Astrocyte of the spinal cord (primary cell): ENCODE measurements at places on chromosomes 13 and 19.

GRCh38 chr13:21348488-21349120, 110.5 kb downstream of the ZDHHC20 start:
- DNase-seq = no peak

GRCh38 chr13:63699948-63700347, 2284.3 kb upstream of the PCDH20 start:
- no peak for DNase-seq

- no peak for DNase-seq
Measured at GRCh38 chr19:5297272-5297669, 43.3 kb downstream of the PTPRS start.

DNA sequence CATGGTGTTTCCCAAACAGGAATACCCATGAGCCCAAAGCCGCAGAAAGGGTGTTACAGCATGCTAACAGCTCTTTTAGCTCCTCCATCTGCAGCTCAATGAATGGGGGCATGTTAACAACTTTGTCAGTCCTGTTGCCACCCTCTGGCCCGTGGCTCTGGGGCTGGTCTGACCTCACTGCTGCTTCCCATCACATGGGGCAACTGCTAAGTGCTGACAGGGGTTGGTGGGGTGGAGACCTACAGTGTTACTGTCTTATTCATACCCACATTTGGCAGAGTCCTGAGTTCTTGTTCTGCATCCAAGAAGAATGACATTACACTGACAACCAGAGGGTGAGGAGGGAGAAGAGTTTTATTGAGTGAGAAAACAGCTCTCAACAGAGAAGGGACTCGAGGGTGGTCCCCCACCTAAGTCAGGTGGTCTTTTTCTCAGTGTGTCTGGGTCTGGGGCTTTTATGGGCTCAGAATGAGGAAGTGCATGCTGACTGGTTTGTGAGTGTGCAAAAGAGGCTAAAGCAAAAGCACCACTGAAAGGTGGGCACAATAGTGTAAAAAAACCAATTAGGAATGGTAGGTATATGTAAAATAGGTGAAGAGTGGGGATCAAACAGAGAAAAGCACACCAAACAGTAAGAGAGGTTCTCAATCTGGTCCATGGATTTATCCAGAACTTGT, 1952.0 kb upstream of the PCDH20 start:
- no peak for DNase-seq

DNA sequence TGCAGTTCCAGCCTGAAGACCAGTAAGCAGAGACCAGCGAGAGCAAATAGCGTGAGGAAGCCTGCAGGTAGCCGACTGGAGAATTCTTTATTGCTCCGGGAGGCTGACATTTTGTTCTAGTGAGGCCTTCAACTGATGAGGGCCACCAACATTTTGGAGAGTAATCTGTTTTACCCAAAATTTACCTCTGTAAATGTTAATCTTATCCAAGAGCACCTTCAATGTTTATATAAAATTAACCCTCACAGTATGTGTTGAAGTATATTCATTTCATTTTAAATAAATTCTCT, 546.4 kb upstream of the SLITRK5 start:
- no peak for DNase-seq

DNA sequence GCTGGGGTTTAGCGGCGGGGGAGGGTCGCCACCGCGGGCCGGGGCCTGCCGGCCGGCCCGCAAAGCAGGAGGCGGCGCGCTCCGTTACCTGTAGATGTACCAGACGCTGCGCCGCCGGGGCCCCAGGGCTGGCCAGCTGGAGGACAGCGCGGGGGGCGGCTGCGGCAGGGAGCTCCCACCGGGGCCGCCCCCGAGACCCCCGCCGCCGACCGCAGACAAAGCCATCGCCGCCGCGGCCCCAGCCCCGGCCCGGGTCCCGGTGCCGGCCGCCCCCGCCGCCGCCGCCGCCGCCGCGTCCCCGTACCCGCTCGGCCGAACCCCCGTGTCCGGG, 24.8 kb downstream of the SHANK1 start:
- no peak for DNase-seq

DNA sequence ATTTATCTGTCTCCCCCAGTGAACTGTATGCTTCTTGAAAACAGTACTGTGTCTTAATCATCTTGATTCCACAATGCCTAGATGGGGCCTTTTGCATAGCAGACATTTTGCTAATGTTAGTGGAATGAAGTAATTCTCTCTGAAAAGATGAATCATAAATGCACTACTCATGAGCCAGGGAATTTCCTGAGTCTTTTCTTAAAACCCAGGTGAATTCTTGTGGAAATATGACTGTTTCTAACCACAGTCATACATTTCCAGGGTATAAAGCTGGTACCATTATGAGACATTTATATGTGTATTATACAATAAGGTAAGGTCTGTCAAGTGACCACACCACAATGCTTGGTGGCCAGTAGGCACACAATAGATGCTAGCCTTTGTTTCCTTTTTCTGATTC, 5.5 kb upstream of the KCTD4 start:
- peak; percentile 92 for DNase-seq

GRCh38 chr13:101453784-101454201, 1.3 kb downstream of the ITGBL1 start:
- no peak for DNase-seq

GRCh38 chr13:48944221-48944620, 31.5 kb upstream of the FNDC3A start:
- DNase-seq = no peak

GRCh38 chr13:51959773-51960172, 51.5 kb downstream of the ATP7B start:
- no peak for DNase-seq

DNA sequence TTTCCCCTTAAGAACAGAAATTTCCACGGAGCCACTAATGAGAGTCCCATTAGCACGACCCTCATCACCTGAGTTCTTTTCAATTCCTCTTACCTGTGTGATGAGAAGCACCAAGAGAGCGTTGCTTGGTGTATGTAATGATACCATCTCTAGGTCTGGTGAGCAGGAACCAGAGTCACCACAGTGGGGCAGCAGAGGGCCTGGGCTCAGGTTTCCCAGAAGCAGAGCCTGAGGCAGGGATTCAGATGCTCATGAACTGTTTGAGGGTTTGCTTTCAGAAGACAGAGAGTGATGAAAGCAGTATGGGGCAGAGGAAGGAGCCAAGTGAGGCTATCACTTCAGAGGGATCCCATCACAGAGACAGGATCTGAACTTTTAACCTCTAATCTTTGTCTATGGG, 3.1 kb upstream of the PTPRH start:
- no peak for DNase-seq

DNA sequence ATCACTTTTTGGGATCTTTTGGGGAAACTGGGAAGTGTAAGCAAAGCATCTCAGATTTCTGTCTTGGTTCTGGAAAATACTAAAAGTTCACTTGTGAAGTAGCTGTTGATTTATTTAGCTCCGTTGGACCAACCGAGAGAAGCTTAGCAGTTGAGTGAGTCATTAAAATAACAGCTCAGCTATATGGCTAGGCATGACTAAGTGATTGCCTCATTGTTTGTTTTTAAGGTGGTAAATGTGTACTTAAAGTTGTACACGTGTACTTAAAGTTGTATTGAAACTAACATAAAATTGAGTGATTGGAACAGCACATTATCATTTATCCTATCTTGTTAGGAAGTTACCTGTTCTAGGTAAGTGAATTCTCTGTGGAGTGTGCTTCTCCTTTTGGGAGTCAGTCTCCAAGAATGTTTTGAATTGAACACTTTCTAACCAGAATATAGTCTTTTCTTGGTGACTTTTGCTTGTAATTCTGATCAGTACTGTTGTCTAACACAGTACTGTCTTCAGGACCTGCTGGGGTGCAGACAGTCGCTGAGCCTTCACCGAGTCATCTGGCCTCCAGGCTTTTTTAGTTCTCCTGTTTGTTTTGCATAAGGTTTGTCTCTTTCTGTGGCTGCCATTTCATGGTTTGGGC, 2.9 kb upstream of the DCUN1D2 start:
- DNase-seq = peak; percentile 96

GRCh38 chr13:28557725-28558520, 63.0 kb upstream of the FLT1 start:
- peak; percentile 89 for DNase-seq

- DNase-seq = no peak
Measured at GRCh38 chr19:48061401-48062344, 17.8 kb upstream of the CABP5 start.

- DNase-seq = no peak
Measured at GRCh38 chr19:6458695-6459261, 814 bp downstream of the SLC25A23 start.

GRCh38 chr19:29681422-29682235, 16.4 kb downstream of the PLEKHF1 start:
- no peak for DNase-seq

GRCh38 chr19:2096034-2096479, at the start of gene MOB3A:
TSS of gene MOB3A (minus strand) at chr19:2096326. CDS start at chr19:2078560, 17,766 bp downstream.
- DNase-seq = peak; percentile 95

DNA sequence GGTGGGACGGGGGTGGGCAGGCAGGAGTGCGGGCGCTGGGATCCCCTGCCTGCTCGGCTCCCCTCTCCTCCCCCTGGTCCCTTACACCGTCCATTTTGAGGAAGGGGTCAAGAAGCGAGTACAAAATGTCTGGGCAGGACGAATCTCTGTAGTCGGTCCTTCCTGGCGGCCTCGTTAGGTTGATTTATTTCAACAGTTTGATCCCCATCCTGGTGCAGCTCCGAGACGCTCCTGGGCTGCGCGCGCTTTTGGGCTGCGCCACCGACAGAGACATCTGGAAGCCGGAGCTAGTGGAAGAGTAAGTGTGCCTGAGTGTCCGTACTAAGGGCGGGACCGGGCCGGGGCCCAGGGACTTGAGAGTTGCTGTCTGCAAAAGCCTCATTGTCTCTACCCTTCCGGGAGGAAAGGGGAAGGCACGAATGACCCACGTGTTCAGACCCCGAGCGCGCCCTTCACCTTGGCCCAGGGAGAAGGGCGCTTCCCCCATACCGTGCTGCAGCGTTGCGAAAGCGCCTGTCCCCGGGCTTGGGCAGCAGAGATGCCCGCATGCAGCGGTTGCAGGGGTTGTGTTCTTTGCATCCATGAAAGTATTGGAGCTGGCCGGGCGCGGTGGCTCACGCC, 1.8 kb downstream of the ZNF114 start:
- peak; percentile 46 for DNase-seq

GRCh38 chr13:19981685-19982238, 23.2 kb downstream of the ZMYM2 start:
- DNase-seq = no peak

GRCh38 chr19:10826231-10826630, 9.8 kb downstream of the TMED1 start:
- DNase-seq = no peak

DNA sequence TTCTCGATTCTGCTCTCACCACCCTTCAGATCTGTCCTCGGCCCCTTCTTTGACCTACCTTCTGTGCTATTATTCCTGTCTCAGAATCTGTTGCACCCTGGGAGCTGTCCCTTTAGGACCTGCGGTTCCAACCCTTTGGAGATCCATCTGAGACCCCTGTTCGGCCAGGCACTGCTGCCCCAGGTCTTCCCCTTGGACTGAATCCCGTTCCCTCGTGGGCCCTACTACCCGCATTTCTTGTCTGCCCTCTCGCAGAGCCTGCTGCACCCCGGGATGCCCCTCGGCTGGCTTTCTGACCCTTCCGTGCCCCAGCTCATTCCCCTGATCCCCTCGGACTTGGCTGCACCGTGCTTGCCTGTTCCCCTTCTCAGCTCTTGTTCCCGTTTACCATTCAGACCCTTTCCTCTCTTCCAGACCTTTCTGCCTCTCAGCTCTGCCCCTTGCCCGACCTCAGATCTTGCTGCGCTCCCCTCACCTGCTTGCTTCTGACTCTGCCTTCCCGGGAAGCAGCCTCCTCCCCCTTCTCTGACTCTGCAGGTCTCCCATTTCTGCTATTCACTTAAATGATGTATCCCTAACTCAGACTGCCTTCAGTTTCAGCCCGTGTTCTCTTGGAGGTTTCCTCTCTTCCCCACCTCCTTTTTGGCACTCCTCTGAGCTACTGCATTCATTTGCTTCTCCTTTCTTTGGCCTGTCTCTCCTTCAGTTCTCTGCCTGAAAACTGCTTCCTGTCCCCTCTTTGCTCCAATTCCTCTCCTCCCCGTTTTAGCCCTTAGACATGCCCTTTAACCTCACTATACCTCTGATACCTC, 1.1 kb downstream of the ARHGAP35 start:
- DNase-seq = peak; percentile 23

GRCh38 chr13:96500953-96501352, 411.0 kb downstream of the HS6ST3 start:
- no peak for DNase-seq

GRCh38 chr13:113635709-113636108, 22.3 kb downstream of the ATP4B start:
- DNase-seq = no peak

DNA sequence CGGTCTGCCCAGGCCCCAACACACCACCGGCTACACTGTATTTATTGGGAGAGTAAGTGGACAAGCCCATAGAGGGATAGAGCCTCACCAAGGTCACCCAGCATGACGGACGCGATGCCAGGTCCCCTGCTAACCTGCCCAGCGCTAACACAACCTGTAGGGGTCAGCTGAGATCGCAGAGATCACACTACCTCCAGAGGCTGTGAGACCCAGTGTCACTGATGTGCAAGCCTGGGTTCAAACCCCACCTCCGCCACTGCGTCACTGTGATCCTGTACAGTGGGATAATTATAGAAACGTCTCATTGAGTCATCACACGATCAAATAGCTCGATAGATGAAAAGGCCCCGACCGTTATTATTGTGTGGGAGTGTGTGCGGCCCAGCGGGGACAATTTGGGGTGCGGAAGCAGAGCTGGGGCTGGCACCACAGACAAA, 10.6 kb upstream of the TLE2 start:
- no peak for DNase-seq

GRCh38 chr13:66840621-66841020, 389.5 kb downstream of the PCDH9 start:
- no peak for DNase-seq

DNA sequence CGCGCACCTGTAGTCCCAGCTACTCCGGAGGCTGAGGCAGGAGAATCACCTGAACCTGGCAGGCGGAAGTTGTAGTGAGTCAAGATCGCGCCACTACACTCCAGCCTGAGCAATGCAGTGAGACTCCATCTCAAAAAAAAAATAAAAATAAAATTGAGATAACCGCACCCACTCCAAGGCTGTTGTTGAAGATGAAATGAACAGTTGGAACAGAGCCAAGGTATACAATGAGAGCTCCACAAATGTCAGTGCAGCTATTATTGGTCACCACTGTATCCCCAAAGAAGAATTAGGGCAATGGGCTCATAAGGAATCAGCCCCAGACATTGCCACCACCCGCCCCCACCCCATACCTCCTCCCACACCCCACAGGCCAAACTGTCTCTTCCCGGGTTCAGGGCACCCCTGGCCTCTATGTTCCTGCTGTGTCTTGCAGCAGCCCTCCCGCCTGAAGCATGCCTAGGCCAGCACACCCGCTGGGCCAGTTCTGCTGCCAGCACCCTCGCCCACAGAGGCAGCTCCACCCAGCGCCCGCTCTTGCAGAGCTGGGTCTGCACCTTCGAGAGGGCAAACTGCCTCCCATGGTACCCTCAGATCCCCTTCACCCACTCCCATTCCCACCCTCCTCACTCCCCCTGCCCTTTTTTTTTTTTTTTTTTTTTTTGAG, 3.5 kb upstream of the S1PR5 start:
- DNase-seq = no peak

DNA sequence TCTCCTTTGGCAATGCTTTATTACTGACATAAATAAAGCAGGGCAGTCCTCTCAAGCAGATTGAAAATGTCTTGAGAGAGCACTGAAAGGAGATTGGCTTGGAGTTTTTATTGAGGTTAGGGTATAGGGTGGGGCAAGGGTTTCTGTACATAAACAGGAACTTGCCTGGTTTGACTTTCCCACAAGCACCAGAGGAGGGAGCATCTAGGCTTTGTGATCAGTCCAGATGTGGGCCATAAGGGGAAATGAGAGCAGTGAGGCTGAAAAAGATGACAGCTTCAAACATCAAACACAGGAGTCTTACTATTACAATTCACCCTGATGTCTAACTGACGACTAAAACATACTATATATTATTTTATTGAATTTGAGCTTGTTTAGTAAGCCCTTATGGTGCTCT, 260.9 kb downstream of the MTUS2 start:
- no peak for DNase-seq
